SW 1271 (cell line): ENCODE measurements at places on chromosomes 5 and 9.

- no peak for DNase-seq
These were observed 33.1 kb upstream of the PRLR start for GRCh38 chr5:35263266-35263877.

DNA sequence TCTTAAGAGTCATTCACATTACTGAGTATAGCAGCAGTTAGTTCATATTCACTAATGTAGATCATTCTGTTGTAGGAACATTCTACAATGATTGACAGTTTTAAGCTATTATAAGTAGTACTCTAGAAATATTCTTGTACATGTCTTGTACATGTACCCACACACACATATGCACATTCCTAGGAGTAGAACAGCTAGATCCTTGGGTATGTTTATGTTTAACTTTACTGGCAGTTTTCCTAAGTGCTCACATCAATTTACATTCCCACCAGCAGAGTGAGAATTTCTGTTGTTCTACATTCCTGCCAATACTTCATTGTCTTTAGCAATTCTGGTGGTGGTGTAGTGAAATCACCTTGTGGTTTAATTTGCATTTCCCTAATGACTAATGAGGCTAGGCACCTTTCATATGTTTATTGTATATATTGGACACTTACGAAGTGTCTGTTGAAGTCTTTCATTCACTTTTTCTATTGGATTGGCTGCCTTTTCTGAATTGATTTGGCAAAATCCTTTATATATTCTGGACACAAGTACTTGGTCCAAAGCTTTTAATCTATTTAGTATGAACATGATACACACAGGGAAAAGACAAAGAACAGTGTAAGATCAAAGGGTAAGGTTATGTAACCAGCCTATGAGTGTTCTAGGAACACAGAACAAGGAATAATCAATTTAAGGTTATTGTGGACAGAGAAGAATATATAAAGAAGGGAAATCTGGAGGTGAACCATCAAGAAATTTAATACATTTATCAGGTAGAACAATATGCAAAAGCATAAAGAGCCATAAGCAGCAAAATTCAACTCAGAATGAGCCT, 95.6 kb downstream of the MLLT3 start:
- no peak for DNase-seq

- no peak for DNase-seq
These were observed 140.8 kb upstream of the CLINT1 start for GRCh38 chr5:157999696-158000095.

- no peak for DNase-seq
These were observed 123.9 kb upstream of the ABCA1 start for GRCh38 chr9:105051897-105052296.

DNA sequence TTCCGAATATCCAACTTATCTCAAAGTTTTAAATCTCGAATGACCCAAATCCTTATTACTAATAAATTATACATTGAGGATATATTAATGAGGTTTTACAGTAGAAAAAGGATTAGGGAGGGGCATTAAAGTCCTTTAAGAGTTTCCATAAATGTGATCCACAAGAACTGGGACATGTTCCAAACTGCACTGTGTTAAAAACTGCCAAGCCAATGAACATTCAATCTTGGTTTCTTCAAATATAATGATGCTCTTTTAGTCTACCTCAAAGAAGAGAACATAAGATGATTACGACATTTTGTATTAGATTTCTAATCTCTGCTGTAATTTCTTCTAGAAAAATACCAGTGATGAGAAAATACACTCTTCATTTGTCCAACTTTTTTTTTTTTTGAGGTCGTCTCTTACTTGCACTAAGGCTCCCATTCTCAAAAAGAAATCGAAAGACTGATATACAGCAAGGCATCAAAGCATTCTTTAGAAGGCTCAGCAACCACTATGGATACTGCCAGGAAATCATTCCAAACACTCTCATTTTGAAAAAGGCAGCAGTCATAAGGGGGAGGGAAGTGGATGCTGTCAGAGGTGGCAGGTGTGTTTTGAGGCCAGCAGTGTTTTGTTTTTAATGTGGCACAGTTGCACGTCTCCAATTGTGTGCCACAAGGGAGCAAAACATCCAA, 1.7 kb downstream of the PTAR1 start:
- no peak for DNase-seq

DNA sequence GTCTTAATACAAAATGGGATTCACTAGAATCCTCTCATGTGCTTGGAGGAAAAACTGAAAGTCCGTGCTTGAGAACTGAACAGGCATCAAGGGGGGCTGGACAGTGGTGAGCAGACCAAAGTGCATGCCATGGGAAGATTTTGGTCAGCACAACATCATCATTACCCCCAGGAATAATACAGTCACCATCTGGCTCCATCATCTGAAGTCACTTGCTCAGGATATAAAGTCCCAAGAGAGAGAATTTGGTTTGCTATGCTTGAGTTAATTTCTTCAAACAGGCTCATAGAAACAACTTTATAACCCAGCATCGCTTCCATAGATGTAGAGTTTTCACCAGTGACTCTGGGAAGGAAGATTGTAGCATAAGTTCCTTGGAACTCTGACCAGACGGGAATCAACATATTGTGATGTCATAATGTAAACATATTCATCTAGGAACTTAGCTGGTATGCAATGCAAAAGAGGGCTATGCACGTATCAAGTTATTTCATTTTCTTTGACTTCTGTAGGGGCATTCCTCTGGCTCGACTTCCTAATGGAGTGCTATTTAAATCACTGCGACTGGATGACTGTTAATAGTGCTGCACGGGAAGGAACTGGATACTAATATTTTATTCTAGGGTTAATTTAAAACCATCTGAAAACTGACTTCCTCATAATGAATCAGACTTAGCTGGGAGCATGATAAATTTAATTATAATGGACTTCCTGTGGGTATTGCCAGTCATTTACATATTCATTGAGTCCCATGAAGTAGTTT, 145.2 kb downstream of the MTRR start:
- DNase-seq = no peak

DNA sequence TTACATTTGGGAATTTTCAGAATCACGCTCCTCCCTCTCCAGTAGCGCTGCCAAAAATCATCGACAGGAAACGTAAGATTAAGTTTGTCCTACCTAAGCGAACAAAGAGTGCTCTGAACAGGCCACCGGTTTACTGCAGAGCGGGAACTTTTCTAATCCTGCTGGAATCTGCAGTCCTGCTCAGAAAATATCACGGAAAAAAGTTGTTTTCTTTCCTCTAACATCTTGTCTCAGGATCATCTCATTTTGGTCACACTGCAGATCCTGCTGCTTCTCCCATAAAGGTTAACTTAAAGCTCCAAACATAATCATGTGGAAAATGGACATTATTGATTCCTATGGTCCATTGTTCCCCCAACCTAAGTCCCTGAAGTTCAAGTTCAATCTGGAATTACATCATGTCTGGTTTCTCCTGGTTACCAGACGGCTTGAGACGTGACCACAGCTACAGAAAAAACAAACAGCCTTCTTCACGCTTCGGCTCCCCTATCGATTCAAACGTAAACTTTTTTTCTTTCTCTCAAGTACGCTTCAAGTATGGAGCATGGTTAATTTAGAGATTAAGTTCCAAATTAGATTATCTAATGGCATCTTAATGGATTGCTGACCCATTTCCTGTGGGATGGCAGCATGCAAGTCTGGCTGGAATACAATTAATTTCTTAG, 217.6 kb downstream of the NFIB start:
- no peak for DNase-seq
